ENCODE measurements at places on chromosomes 4 and X. TPM values are rescaled to one million over a fixed set of nuclear protein-coding genes. Genes with fewer than 3 reads are reported as not detected.

The AMBN gene
- total RNA-seq, result not detected

The F11 gene
- 20.5 TPM for total RNA-seq

The PSAPL1 gene
- total RNA-seq, result not detected

The NUDT9 gene
- total RNA-seq, result 45.3 TPM

The TBC1D9 gene
- total RNA-seq, result 42.6 TPM

The TRMT2B gene
- total RNA-seq, result 19.4 TPM

The CCNI gene
- 327 TPM for total RNA-seq

The PLAC8 gene
- total RNA-seq, result 115 TPM

The CLNK gene
- 0.09 TPM for total RNA-seq

The FGD1 gene
- total RNA-seq, result 3.2 TPM

DNA sequence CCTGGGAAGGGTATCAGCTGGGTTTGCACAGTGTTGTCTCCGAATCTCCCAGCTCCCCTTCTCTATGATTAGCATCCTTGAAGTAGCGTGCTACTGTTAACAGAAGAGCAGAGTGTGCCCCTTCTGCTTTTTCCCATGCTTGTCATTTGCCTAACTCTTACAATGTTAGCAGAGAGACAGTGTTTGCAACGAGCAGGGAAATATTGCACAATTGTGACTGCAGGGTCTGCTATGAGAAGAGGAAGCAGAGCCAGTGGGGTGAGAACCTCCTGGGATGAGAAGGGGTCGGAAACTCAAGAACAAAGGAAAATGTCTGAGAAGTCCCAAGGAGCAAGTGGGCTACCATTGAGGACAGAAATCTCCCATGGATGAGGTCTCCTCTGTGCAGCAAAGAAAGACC, 7.8 kb upstream of the CHRNA9 start:
- no peak for DNase-seq

DNA sequence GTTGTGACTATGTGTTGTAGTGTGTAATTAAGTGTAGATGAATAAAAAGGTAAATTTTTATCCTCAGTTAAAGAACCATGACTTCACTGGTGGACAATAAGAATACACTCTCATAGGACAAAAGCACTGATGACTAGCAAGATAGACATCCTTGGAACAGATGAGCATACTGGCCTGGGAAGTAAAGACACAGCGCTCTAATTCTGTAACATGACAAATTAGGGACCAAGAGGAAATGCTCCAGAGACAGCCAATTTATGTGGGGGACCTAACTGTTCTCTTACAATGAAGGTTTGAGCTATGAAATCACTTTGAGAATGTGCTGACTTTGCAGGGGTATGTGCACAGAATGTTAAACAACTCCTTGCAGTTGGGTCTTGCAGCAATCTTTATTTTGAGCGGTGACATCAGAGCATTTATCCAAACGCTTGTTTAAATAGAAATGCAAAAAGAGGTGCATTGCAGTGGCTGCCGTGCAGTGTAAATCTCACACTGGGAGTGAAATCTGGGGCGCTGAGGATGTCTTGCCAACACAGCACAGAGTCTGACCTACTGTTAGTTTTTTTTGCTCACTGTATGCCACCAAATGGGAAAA, 109.3 kb downstream of the MAGEC2 start:
- no peak for DNase-seq

DNA sequence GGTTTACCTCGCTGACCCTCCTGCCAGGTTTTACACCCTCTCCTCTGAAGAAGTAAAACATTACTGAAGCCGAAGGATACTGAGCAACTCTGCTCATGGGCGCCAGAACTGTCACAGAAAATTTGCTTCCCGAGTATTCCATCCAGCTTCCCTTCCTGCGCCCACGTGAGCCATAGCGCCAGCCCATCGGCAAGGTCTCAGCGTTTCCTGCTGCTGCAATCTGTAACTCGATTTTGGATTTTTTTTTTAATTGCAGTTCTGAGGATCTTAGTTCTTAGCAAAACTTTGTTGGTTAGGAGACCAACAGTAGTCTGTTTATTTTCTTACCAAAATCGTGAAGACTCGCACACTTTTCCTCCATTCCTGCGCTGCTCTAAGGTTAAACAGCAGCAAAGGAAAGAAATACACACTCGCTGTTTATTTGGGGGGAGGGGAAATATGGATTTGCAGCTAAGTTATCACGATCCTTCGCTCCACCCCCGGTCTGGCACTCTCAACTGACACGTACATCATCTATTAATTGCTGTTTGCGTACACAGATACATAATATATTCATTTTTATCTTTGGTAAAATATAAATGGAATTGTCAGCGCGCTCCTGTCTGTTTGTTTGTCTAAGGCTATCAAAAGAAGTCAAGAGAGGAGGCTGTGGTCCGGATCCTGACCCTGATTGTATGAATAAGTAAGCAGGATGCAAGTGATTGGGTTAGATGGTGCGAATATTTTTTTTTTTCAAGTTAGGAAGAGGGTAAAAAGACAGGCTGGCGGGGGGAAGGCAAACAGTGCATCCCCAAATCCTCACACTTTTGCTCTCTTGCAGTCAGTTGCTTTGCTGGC, at the start of gene TLL1:
TLL1 (plus strand) TSS at position 777 of the 837 bp plus-strand sequence. CDS start 668 bp downstream, outside the sequence.
- no peak for DNase-seq

GRCh38 chr4:40322811-40323210, 12.3 kb upstream of the CHRNA9 start:
- DNase-seq, result no peak

GRCh38 chr4:21205821-21206531, 505.7 kb downstream of the PACRGL start:
- no peak for DNase-seq

- no peak for DNase-seq
Measured at GRCh38 chr4:166458756-166459155, 585.7 kb downstream of the TLL1 start.

DNA sequence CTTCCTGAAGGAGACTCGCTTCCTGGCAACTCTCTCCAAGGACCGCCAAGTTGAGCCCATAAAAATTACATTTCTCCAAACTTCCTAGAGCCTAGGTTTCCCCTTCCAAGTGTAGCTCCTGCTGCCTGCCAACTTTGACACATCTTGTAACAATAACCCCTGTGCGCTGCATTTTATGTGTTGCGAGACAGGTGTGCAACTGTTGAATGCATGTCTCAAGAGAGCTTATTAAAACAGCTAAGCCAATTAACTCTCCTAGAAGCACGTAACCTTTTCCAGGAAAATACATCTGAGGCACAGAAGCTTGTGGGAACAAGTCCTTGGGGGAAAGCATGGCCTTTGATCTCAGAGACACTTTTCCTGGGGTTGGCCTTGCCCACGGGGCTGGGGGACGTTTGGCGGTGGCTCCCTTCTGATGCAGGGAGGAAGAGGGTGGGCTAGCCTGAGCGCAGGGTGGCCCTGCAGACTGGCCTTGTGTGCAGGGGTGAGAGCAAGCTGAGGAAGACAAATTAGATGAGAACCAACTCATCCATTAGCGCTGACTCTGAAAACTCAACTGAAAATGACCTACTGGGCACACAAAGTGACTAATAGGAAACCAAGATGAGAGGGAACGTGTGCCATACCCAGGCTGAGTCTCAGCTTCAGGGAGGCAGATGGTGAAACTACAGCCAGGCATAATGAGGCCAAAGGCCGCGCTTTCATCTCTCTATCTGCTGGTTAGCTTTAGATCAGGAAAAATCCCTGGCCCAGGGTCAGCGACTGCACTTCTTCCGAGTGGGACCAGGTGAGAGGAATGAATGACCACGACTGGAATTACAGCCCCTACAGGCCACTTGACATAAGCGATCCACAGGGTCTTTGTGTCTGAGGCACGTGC, 75.3 kb downstream of the ENPP6 start:
- DNase-seq, result no peak

DNA sequence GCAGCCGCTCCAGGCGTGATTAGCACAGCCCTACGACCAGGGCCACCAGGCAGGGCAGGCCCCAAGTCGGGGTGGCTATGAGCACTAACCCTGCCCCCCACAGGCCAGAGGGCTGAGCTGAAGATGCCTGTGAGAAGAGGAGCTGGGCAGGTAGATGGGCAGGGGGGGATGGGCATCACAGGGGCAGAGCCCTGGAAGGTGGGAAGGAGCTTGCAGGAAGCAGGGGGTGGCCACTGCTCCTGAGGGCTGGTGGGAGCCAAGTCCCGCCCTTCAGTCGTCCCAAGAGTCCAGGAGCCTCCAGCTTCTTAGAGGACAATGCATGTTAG, 7.3 kb upstream of the MXD4 start:
- no peak for DNase-seq

DNA sequence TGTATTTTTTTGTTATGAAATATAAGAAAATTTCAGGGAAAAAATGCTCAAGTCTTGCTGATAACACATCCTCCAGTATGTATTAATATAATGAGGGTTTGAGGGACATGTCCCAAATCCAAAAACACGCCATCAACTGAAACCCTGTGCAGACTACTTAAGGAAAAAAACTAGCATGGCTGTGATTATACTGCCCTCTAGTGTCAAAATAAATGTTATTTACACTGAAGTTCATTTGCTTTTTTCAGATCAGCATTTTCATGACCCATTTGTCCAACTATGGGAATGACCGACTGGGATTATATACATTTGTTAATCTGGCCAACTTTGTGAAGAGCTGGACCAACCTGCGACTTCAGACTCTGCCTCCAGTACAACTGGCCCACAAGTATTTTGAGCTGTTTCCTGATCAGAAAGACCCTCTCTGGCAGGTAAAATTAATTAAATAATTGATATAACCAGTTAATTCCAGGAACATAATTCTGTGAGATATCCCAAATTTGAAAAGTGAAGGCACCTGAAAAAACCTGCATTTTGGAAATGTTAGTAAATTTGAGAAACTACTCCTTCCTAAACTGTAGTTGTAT, 128.5 kb downstream of the PRSS12 start:
- no peak for DNase-seq

DNA sequence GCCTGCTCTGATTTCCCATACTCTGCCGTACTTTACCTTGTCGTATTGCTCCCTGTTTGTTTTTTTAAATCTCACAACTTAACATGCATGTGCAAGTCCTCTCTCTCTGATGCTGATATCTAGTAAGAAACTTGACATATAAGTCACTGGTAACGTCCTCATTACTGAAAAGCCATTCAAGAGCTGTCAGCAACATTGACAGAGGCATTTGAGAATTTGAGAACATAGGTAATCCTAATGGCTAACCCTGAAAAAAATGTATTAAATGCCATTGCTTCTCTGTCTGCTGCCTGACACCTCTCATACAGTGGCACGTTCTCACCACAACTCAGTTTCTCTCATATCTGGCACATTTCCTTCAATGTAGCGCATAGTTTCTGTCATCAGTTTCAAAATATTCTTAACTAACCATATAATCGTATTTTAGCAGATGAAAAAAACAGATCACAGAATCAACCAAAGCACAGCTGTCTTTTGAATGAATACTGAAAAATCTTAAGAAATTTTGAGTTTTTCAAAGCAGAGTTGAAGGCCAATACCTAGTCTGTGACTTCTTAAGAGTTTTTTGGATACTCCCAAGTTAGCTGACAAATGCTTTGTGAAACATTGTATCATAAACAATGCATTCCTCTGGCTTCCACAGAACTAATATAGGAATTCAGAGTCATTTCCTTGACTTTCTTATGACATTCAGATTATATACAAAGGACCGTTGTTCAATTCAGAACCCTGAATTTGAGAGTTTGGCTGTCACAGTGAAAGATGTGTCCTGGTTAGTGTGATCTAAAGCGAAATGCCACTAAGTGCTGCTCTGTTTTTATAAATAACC, 996.4 kb downstream of the C4orf33 start:
- DNase-seq, result no peak

DNA sequence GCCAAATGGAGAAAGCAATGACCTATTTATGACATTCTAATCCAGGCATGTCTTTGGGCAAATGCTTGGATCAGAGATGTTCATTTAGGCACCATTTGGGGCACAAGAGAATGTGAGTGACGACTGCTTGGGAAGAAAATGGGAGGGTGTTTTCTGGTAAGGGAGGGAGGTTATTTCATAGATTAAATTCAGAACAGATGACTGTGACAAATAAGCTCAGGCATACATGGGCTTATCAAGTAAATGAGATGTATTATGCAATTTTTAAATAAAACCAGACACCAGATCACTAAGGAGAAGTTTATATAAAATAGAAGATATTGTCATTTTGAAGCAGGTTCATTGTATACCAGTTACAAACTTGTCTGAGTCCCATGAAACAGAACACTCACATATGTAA, 71.4 kb upstream of the UGT8 start:
- no peak for DNase-seq

DNA sequence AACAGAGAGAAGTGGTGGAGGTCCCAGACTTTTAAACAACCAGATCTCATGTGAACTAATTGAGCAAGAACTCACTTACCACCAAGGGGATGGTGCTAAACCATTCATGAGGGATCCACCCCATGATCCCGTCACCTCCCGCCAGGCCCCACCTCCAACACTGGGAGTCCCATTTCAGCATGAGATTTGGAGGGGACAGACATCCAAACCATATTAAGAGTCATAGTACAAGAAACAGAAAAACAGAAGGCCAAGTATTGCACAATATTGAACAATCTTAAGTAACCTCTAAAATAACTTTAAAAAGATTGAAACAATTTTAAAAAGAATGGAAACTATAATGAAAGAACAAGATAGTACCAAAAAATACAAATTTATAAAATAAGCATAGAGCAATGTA, 110.0 kb downstream of the CBR4 start:
- no peak for DNase-seq

- DNase-seq, result peak; percentile 71
Measured at GRCh38 chrX:75547783-75548182, 24.9 kb upstream of the ZDHHC15 start.

DNA sequence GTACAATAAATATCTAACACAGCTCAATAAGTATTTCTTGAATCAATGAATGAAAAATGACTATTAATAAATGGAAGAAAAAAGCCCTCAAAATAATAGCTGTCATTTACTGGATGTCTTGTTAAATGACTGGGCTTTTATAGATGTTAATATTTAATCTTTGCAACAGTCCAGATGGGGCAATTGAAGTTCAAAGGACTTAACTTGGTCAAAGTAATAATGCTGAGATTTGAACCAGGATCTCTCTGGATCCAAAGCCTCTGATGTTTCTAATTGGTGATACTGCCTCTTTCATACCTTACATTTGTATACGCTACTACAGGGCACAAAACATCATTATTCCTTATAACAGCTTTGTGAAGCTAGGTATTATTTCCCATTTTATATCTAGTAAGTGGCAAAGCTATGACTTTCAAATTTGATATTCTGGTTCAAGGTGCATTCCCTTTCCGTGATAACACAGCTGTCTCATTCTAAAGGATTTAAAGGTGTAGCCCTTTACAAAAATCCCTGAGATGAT, 72.6 kb downstream of the DCK start:
- no peak for DNase-seq

DNA sequence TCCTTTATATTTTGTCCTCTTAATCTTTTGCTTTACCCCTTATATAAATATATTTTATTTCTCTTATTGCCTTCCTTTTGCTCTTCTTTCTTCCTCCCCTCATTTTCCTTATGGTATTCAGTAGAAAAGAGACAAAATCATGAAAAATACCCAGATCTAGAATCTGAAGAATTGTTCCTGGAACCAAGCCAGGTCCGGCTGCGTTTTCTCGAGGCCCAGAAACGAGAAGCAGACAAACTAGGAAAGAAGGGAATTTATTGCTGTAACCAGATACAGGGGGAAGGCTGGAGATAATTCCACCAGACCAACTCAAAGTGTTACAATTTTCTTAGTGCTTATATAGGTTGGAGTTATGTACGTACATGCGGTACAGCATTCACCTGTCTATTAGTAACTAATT, 328.7 kb downstream of the GABRG1 start:
- DNase-seq, result no peak

All from lower lobe of right lung (tissue), 2 donors.